ENCODE measurements at places on chromosomes 2 and 18.
A peak's percentile ranks its signal among the peaks of the same experiment; 100 is the strongest.

GRCh38 chr18:32930695-32931301 lies 158.0 kb upstream of the KLHL14 start:
- peak; percentile 38 for DNase-seq

GRCh38 chr2:101545950-101546349 lies 71.0 kb upstream of the RFX8 start:
- DNase-seq: no peak

- no peak for DNase-seq
These were observed 15.4 kb upstream of the RMC1 start for GRCh38 chr18:23487738-23488570.

DNA sequence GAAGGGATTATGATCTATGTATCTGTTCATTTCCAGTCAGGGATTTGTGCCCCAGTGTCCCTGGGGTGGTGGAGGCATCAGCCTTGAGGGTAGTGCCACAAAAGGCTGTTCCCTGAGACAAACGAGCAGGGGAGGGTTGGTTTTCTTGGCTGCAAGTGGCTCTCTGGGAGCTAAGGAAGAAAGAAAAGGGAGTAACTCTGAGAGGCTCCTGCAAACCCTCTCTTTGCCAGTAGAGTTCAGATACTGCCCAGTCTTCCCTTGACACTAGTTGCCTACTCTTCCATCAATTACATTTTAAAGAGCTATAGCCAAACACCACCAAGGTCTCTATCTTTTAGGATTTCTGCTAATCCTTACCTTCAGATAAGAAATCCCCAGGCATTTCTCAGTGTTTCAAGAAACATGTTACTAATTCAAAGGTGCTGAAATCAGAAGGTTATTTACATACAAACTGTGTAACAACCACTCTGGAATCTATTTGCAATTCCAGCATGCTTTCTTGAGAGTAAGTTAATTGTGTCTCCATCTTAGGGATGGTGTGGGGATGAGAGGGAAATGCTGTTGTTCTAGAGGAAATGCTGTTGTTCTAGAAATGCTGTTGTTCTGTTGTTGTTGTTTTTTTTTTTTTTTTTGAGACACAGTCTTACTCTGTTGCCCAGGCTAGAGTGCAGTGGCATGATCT lies 18.7 kb upstream of the KCTD1 start:
- DNase-seq: peak; percentile 27

GRCh38 chr2:179224361-179224760 lies 40.3 kb downstream of the SESTD1 start:
- DNase-seq: no peak

DNA sequence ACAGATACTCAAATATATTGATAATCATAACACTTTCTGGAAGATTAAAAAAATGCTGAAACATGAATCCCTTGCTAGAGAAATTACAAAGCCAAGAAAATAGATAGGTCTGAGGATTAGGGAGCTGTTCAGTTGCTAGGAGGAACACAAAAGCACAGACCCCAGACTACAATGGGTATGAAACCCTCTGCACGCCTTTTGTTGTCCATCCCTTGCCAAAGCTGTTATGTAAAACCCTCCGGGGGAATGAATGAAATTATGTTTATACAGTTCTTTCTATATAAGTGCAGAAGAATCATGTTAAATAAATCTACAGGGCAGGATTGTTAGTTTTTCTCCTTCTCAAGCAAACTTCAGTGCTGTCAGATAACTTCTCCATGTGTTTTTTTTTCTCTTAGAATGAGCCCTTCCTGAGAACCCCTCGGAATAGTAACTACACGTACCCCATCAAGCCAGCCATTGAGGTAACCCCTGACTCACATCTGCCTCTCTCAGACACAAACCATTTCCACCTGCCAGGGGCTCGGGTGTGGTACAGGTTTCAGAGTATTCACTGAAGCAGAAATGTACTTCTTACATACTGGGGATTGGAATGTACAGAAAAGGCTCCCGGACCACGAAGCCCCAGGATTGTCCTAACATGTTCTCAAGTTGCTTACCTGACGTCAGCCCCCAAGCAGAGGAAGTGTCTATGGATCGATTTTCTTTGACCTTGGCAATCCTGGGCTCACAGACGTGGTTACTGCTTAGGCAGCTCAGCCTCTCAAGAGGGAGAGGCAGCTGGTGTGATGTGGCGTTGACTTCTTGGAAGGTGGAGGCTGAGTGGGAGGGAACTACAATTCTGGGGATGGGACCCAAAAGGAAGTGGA lies 118.0 kb downstream of the PLB1 start:
- DNase-seq: no peak

Measured in T47D (cell line).